ENCODE measurements at places on chromosomes 5 and 9.

GRCh38 chr9:21287280-21287679 is 17.8 kb downstream of the IFNA5 start:
- DNase-seq = no peak

DNA sequence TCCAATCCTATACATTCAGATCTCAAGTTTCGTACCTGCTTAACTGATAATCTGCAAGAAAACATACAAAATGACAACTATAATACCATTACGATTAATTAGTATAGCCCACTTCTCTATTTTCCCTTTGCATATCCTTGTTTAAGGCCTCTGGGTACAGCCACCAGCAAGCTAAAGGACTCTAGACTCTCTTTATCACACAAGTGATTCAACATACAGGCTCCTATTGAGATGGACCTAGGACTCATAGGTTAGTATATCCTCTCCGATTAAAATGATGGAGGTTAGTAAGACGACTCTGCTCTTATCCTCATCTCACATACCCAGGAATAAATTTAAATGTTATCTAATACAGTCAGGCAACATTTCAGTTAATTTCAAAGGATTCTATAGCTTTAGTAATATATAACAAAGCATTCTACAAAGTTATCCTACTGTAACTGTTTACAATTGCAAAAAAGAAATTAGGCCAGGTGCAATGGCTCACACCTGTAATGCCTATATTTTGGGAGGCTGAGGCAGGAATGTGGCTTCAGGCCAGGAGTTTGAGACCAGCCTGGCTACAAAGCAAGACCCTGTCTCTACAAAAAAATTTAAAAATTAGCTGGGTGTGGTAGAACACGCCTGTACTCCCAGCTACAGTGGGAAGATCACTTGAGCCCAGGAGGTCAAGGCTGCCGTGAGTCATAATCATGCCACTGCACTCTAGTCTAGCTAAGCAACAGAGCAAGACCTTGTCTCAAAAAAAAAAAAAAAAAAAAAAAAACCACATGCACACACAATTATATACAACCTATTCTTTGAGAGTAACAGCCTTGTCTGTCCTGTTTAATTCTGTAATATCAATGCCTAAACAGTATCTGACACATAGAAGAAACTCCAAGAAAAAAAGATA is 15.4 kb downstream of the HAUS6 start:
- DNase-seq = no peak

- no peak for DNase-seq
Measured at GRCh38 chr5:122730456-122730855, 44.4 kb upstream of the SNX2 start.

GRCh38 chr9:117644133-117644931 is 59.9 kb upstream of the TLR4 start:
- peak; percentile 28 for DNase-seq

- no peak for DNase-seq
Measured at GRCh38 chr9:127491516-127491915, 40.2 kb downstream of the LRSAM1 start.

GRCh38 chr9:19568946-19569345 is 160.1 kb downstream of the ACER2 start:
- no peak for DNase-seq

GRCh38 chr5:174340226-174340625 is 294.7 kb downstream of the NSG2 start:
- no peak for DNase-seq

DNA sequence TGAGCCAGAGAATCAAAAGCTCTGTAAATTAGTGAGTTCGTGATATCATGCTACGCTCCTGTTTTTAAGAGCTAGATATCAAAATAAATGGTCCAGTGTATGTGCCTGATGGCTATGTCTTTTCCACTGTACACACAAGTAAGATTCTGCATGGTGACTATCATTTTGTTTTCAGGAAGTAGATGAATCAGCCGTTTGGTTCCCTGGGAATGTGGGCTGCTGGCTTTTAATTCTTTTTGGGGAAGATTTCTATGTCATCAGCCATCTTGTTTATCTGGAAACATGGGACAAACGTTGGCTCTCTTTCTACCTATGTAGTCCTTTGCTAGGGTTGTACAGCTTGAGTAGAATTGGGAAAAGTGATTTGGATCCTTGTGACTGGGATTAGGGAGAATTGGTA is 126.7 kb downstream of the GRIA1 start:
- DNase-seq = no peak

DNA sequence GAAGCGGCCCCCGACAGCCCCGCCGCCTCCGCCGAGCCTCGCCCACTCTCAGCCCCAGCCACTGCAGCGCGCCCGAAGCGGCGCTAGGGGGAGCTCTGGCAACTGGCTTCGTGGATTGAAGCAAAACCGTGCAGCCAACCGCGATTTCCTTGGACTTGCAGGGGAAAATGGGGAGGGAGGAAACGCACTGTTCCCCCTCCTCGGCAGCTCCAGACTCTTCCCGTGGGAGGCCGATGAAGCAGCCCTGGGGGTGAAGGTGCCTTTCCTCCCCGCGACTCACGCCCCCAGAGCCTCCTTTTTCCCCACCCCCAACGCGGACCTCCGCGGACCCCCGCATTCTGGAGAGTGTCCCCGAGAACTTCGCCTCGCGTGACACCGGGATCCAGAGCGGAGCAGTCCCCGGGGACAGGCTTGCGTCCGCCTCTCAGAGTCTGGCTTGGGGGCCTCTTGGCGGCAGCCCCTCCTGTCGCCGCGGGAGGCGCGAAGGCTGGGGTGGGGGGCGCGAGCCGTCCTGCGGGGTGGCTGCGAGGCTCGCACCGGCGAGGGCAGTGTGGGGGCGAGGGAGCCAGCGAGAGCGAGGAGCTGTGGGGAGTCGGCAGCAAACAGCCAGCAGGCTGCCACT is 3.8 kb downstream of the IER5L start:
- peak; percentile 85 for DNase-seq
